NCI-H1092 treated with DMSO at 0.1 percent for 48 hours (cell line): ENCODE measurements at places on chromosomes 3 and 15.

DNA sequence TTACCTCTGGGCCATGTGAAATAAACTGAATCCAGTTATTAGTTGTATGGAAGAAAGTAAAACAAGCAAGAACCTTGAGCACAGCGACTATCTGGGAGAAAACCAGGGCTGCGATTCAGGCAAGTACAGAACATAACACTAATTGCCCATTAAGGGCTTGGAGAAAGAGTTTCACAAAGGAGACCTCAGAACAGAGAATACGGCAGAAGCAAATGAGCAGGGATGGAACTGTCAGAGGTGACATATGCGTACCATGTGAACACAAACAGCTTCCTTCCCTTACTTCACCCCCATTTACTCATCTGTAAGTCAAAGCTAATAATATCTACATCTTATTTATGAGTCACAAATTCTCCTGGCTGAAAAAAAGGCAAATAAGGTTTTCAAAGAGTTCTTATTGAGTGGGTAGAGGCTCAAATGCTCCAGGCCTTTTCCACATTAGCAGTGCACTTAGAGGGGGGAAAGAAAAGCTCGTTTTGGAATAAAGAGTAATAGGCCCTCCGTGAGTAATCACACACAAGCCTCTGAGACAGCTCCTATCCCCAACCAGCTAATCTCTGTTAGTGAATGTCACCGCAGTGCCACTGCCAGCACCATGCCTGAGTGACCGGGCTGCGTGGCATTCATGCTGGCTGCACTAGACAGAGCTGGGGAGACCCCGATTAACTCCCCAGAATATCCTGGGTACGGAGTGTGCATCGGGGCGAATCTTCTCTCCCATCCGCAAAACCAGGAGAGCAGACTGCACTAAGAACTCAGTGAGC, 2.6 kb downstream of the PCSK6 start:
- no peak for DNase-seq

GRCh38 chr3:120350401-120350941, 1.3 kb upstream of the LRRC58 start:
- DNase-seq: no peak

DNA sequence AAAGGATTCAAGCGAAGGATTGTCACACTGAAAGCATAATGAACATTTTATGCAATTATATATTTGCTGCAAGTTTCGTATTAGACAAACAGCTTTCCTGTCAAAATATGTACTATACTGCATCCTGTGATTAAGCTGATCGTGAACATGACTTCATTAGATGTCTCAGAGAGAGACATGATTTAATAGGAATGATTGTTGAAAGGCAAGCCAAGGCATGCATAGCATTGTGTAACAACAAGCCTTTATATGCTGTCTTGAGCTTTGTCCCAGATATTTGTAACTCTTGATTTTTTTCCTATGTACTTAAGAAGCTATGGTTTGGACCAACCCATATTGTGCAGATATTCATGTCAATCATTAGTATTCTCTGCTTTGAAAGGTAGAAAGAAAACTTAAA, 309.1 kb downstream of the KCNH8 start:
- no peak for DNase-seq

DNA sequence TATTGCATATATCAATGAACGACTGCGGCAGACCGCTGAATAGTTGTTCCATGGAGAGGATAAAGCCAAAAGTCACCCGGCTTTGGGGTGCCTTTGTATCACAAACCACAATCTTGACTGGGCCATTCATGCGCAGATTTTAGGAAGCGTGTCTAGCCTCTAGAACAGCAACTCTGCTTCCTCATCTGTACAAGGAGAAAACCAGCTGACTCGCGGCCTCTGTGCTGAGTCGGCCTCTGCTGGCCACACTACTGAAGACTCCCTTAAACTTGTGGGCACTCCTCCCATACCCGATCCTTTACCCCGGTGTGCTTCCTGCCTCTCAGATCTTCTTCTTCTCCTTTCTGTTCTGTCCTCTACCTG, 872 bp downstream of the DLEC1 start:
- no peak for DNase-seq

- DNase-seq: no peak
Measured at GRCh38 chr3:150779402-150779858, 16.5 kb upstream of the SIAH2 start.

GRCh38 chr3:128285042-128285966, 132.0 kb downstream of the EEFSEC start:
- no peak for DNase-seq

DNA sequence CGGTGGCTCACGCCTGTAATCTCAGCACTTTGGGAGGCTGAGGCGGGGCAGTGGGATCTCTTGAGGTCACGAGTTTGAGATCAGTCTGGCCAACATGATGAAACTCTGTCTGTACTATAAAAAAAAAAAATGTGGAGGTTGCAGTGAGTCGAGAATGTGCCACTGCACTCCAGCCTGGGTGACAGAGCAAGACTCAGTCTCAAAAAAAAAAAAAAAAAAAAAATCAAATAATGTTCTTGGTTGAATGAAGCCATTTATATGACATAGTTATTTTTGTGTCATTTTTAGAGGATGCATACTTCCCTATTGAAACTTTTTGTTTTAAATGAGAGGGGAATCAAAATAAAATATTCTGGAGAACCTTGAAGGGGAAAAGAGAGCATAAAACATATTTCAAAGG, 3.1 kb downstream of the HMCES start:
- DNase-seq: no peak

DNA sequence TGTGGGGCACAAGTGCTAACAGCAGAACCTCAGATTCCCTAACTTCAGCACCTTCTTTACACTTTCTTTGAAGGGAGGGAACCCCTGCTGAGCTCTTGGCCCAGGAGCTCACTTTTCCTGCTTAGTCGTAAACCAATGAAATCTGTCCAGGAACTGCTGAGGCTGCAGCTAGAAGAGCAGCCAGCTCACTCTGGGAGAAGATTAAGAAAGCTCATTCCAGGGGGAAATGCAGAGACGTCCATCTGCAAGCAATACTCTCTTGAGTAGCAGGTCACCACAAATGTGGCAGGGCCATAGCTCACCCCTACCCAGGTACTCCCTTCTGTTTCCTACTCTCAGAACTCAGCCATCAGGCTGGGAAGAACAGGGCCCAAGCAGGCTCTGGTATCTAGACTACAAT, 103.3 kb downstream of the WDR76 start:
- DNase-seq: no peak

GRCh38 chr3:32850226-32850625, 32.4 kb downstream of the TRIM71 start:
- peak; percentile 0 for DNase-seq

- no peak for DNase-seq
Measured at GRCh38 chr3:126056088-126056487, 27.8 kb downstream of the SLC41A3 start.

DNA sequence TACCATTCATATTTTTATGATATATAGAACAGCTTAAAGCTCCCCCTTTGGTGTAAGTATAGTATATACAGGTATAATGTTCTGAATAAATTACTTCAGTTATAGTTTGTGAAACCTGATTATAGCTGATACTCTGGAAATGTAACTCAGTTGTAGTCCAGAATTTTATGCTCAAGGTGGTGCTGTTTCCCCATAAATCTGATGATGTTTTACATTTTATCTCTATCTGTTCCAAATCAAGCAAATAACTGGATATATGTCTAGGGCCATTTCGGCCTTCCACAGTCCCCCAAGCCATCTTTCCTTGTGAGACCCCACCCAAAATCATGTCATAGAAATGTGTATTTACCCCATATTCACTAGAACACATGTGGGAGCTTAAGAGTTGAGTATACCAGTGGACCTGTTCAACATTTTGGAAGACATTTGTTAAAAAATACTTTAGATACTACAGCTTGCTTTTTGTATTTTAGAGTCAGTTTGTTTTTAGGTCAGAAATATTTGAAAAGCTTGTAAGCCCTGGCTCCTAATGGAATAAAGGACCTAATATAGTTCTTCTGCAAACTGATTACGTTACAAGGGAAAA, 107.1 kb downstream of the ATG7 start:
- peak; percentile 42 for DNase-seq

GRCh38 chr3:124620600-124621063, 109.6 kb upstream of the UMPS start:
- no peak for DNase-seq

DNA sequence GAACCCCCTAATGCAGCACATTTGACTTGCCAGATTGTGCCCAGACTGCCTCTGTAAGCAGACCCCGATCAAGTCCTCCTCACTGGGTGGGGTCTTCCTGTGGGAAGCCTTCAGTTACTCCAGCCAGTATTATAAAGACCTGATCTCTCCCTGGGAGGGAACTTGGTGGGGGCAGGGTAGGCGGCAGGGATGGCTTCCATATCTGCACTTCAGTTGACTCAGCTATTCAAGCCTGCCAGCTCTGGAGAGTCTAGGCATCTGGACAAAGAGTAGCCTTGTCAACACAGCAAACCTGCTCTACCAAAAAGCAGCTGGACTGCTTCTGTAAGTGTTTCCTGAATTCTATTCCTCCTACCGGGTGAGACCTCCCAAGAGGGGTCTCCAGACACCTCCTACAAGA, 21.0 kb upstream of the SLC25A38 start:
- DNase-seq: no peak

DNA sequence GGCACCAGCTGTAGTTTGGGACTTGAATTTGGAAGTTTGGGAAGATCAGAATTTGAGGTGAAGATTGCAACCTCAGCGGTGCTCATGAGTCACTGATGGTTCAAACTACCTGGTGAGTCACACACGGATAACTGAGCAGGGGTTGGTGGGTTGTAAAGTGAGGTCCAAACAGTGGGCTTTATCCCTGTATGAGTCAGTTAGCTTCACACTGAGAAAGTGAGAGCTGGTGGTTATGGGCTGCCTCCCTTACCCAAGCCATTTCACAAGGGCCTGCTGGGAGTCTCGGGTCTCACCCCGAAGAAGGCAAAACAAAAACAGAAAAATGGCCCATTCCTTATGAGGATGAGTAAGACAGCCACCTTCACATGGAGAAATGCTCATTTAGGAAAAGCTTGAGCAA, 77.0 kb downstream of the ITGA11 start:
- DNase-seq: no peak

DNA sequence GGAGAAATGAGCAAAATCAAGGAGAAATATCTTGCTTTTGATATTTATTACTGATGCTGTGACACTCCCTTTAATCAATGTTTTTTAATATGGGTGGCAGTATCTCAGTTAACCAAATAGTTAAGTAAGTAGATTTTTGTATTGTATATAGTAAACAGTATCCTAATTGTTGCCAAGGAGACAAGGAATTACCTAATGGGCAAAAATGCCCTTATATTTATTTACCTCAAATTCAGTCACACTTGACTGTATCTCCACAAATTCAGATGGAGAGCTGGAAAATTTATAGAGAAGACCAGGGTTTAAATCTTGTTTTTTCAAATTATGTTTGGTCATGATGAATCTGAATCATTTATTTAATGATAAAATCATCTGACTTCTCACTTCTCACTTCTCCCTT, 3.6 kb upstream of the CHD2 start:
- no peak for DNase-seq

GRCh38 chr3:69784954-69785514, 45.8 kb downstream of the MITF start:
- no peak for DNase-seq
